ENCODE measurements at places on chromosomes 13 and 19.

GRCh38 chr19:49116544-49116943 is 2.4 kb downstream of the LIN7B start:
- DNase-seq, result no peak

GRCh38 chr19:5948752-5949564 is 29.0 kb downstream of the RANBP3 start:
- no peak for DNase-seq

GRCh38 chr13:106859533-106859904 is 291.6 kb upstream of the ARGLU1 start:
- DNase-seq, result no peak

GRCh38 chr13:75541287-75541686 is 3.6 kb upstream of the COMMD6 start:
- no peak for DNase-seq

GRCh38 chr13:31982540-31982939 is 49.0 kb upstream of the FRY start:
- peak; percentile 70 for DNase-seq

- peak; percentile 95 for DNase-seq
Observed at GRCh38 chr19:1241417-1242095, at the start of gene ATP5F1D. ATP5F1D (plus strand) TSS chr19:1241751; CDS start chr19:1241851, 100 bp downstream.

DNA sequence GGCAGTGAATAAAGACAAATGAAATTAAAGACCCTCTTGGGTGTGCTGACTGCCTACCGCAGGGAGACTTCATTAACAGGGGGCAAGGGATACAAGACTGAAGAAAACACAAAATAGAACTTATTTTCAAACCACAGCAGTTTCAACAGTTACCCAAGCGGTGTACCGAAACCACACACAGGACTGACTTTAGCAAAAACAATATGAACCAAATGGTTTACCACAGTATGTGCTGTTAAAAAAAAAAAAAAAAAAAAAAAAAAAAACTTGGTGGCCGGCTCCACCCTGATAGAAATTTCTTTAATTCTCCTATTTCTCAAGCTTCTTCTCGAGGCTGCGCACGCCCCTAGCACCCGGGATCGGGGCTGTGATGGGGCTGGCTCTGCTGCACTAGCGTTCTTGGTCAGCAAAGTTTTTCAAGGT is 42.6 kb downstream of the KLF2 start:
- no peak for DNase-seq

GRCh38 chr19:51148580-51148979 is 6.5 kb downstream of the SIGLEC7 start:
- DNase-seq, result no peak

GRCh38 chr13:33761740-33762139 is 56.2 kb upstream of the RFC3 start:
- peak; percentile 20 for DNase-seq

- no peak for DNase-seq
Observed at GRCh38 chr13:74966275-74966674, 515.7 kb downstream of the TBC1D4 start.

DNA sequence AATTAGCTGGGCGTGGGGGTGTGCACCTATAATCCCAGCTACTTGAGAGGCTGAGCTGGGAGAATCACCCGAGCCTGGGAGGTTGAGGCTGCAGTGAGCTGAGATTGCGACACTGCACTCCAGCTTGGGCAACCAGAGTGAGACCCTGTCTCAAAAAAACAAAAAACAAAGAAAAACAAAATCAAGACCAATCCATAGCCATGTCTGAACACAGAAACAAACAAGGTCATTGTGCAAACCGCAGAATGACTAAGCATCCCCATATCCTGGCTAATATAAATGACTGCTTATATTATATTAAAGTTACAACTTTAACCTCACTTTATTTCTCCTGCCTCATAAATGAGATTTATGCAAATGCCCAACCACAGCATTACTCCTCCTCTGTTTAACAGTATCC is 2.3 kb upstream of the LYPD3 start:
- DNase-seq, result no peak

GRCh38 chr19:53553156-53553555 is 15.2 kb downstream of the ZNF331 start:
- no peak for DNase-seq

- DNase-seq, result no peak
Observed at GRCh38 chr13:45231722-45232121, 30.9 kb upstream of the KCTD4 start.

DNA sequence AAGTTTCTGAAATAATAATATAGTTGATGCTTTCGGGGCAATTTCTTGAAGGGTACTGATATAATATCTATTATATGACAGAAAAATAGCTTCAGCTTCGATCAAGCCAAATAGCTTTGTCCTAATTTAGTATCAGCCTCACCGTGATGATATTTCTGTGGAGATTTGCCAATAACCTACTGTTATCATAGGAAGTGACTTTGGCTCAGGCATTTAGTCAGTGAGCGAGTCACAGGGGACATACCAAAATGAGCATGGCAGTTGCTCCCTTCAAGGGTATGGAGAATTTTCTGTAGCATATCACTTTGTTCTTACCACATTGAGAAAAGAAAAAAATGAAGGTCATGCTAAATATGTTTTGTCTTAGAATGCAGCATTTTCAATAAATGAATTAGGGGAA is 767.6 kb upstream of the SLITRK1 start:
- no peak for DNase-seq

- no peak for DNase-seq
Observed at GRCh38 chr13:30727491-30728355, 7.6 kb upstream of the ALOX5AP start.

- no peak for DNase-seq
Observed at GRCh38 chr19:16625163-16625958, 2.6 kb downstream of the MED26 start.

GRCh38 chr19:12703046-12703445 is 6.6 kb upstream of the FBXW9 start:
- peak; percentile 53 for DNase-seq

GRCh38 chr13:102907886-102908515 is 62.2 kb downstream of the ERCC5 start:
- no peak for DNase-seq

GRCh38 chr19:41808663-41809566 is 12.5 kb downstream of the CEACAM3 start:
- DNase-seq, result no peak

GRCh38 chr19:2047076-2047448 is 4.0 kb downstream of the MKNK2 start:
- DNase-seq, result no peak

DNA sequence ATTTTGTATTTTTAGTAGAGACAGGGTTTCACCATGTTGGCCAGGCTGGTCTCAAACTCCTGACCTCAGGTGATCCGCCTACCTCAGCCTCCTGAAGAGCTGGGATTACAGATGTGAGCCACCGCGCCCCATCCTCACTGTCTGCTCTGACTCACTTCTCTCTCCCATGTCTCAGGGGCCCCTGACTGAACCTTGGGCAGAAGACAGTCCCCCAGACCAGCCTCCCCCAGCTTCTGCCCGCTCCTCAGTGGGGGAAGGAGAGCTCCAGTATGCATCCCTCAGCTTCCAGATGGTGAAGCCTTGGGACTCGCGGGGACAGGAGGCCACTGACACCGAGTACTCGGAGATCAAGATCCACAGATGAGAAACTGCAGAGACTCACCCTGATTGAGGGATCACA is 5.0 kb downstream of the SIGLEC9 start:
- no peak for DNase-seq

GRCh38 chr19:5079071-5079774 is 110.3 kb downstream of the KDM4B start:
- DNase-seq, result no peak

GRCh38 chr19:49120325-49120683 is 960 bp downstream of the PPFIA3 start:
- no peak for DNase-seq

DNA sequence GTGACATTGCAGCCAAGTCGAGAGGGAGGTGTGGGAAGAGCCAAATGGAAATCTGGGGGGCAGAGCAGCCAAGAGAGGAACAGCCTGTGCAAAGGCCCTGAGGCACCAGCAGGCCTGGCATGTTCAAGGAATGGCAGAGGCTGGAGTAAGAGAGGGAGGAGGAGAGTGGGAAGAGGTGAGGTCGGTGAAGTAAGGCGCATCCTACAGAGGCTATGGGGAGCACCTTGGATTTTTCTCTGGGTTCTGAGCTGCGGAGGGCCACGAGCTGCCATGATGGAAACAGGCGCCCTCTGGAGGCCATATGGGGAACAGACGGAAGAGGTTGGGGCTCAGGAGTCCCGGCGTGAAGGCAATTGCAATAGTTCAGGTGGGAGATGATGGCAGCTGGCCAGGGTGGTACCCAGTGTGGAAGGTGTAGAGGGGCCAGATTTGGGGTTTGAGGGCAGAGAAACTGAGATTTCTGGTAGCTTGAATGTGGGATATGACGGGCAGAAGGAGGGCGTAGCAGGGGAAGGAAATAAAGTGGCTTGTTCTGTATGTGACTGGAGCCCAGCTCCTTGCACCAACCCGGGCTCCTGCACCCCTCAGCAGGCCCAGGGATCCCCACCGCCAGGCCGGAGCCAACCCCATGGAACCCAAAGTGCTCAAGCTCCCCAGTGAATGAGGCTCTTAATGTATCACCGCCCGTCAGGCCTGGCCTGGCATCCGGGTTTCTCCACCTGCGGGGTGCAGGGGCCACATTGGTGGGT is 20.5 kb upstream of the STRN4 start:
- no peak for DNase-seq

- no peak for DNase-seq
Observed at GRCh38 chr19:38394488-38394887, 6.0 kb downstream of the SPRED3 start.

GRCh38 chr19:37413313-37414084 is 42.6 kb downstream of the ZNF527 start:
- no peak for DNase-seq

- DNase-seq, result no peak
Observed at GRCh38 chr13:24006520-24007248, 109.4 kb upstream of the C1QTNF9B start.

- no peak for DNase-seq
Observed at GRCh38 chr19:3175781-3176714, 2.5 kb upstream of the S1PR4 start.

DNA sequence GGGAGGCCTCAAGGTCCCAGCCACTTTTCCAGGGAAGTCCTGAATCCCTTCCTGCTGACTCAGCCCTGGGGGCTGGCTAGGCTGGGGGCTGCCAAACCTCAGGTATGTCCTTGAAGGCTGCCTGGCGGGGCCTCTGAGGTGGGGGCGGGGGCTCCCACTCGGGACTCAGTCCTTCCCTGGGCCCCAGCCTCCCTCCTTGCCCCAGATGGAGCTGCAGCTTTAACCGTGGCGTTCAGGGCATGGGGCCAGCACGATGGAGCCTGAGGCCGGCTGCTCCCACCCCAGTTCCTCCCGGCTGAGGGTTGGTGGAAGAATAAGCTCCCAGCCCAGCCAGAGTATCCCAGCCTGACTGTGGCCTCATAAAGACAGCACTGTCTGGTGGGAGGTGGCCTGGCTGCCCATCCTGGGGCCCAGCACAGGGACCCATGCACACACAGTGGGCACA is 12.4 kb downstream of the CILP2 start:
- peak; percentile 48 for DNase-seq

- no peak for DNase-seq
Observed at GRCh38 chr19:45450012-45450333, 17.8 kb upstream of the FOSB start.

- no peak for DNase-seq
Observed at GRCh38 chr13:100273552-100273951, 184.7 kb downstream of the PCCA start.

- DNase-seq, result no peak
Observed at GRCh38 chr13:23776698-23777574, 112.3 kb downstream of the MIPEP start.

DNA sequence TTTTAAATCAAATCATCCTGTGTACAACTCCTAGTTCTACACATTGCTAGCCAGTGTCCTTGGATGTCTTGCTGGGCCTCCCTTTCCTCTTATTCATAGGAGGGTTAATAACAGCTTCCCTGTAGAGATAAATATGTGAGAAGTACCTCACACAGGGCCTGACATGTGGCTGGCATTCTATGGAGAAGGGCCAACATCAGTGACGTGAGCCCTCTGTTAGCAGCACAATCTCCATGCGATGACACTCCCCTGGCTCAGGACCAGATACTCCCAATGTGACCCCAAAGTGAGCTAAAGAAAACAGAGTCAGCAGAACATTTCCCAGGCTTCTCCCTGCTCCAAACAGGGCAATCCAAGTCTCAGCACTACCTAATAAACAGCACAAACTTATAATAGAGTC is 818.4 kb downstream of the DIAPH3 start:
- DNase-seq, result no peak

DNA sequence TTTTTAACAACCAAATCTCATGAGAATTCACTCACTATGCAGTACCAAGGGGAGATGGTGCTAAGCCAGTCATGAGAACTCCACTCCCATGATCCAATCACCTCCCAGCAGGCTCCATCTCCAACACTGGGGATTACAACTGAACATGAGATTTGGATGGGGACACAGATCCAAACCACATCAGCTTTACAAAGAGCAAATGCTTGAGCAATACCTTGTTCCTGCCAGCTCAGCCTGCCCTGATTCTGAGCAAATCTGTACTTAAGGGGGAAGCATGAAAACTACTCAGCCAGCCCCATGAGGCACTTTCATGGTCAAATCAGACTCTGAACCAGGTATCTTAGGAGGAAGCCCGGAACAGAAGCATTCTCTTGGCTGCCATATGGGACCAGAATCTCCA is 259.9 kb downstream of the TBC1D4 start:
- peak; percentile 44 for DNase-seq

DNA sequence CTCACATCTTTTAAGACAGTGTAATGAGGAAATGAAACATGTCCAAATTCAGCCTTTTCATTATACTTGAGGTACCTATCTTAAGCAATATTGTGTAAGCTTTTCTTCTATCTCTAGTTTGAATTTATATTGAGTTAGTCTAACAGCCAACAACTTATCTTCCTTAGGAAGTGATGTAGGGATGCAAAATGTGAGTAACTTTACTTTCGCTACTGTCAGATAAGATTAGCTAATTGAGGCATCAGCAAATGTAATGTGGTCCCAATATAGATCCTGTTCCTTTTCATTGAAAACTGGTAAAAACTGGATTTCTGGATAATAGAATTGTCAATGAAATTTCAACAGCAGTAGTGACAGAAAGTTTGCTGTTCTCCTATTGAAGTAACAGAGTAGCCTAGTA is 902.2 kb downstream of the GPC5 start:
- no peak for DNase-seq

GRCh38 chr19:30090963-30091362 is 148.9 kb downstream of the URI1 start:
- DNase-seq, result no peak

DNA sequence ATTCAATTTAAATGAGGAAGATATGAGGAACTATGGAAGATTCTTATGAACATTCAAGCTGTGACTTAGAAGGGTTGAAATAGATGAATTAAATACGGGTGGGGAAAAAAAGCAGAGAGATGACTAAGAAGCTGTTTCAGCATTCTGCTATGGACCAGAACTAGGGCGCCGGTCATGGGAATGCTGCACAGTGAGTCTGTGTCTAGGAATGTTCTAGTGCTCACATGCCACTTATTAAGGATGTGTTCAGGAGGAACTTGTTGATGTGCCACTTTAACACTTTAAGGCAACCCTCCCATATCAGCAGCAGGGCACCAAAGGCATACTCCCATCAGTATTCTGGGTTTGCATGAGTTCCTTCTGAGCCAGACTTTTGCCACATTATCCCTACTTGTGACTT is 152.1 kb downstream of the POSTN start:
- peak; percentile 81 for DNase-seq

Data from GM03348 (cell line).